Mucosa of descending colon (tissue), 3 donors: ENCODE measurements at places on chromosomes 12 and 14. TPM values are rescaled to one million over a fixed set of nuclear protein-coding genes. Genes with fewer than 3 reads are reported as not detected.

GRCh38 chr12:113990250-113991223 is 24.4 kb upstream of the RBM19 start:
- no peak for DNase-seq

DNA sequence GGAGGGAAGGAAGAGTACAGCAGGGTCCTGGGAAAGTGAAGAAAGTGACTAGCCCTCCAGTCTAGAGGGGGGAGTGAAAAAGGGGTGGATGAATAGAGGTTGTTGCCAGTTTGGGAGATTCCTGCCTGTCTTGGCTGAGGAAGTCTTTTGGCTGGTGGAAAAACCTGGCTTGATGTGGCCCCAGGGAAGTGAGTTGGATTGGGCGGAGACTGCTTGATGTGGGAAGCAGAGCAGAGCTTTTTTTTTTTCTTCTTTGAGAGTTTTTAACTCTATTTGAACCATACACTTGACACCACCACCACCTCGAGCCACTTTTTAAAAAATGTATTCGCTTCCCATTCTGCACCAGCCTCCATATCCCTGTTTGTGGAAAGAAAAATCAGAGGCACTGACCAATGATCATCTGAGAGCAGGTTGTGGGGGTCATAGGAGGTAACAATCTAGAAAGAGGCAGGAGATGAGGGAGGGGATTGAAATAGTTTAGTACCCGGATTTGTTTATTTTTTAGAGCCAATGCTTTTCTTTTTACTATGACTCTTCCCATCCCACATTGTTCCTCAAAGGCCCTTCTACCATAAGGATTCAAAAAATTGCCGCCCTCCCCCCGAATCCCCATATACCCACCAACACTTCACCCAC is 690 bp upstream of the DTX3 start:
- DNase-seq = no peak

DNA sequence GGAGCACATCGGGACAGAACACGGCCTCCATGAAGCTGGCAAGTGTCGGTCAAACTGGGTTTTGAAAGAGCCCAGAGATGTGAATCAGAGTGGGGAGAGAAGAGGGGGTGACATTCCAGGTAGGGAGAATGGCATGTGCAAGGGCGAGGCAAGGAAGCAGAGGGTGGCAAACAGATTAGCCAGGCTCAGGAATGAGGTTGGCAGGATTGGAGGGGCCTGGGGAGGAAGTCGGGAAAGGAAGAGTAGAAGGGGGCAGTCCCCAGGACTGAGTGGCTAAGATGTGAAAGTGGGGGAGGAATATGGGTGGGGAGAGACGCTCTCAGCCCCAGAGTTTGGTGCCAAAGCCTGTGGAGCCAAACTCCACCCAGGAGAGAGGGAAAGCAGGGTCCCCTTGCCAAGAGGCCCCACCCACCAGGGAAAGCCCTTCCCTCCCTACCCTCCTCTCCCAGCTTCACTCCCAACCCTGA is 5.5 kb upstream of the HDAC7 start:
- no peak for DNase-seq

DNA sequence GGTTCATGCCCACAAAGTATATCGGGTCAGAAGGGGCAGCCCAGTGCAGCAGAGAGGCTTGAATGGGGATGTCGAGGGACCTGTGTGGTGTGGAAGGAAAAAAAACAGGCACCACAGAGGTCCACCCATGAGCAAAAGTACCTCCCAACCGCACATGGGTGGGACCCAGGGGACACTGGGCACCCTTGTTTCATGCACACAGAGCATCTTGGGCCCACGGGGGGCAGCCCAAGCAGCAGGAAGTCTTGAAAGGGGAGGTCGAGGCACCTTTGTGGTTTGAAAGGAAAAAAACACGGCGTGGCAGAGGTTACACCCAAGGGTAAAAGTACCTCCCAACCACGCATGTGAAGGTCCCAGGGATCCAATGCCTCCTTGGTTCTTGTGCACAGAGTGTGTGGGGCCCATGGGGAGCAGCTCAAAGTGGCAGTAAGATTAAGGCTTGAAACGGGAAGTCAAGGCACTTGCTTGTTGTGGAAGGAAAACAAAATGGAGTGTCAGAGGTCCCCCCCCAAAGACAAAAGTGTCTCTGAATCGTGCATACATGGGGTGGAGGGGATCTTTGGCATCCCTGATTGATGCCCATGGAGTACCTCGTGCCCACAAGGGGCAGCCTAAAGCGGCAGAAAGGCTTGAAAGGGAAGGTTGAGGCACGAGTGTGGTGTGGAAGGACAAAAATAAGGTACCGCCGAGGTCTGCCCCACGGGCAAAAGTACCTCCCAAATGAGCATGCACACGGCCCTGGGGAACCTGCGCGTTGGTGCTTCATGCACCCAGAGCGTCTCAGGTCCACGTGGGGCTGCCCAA is 575.5 kb downstream of the ALG10 start:
- peak; percentile 9 for DNase-seq

- DNase-seq = no peak
These were observed 279.1 kb downstream of the BTG1 start for GRCh38 chr12:91866566-91866965.

DNA sequence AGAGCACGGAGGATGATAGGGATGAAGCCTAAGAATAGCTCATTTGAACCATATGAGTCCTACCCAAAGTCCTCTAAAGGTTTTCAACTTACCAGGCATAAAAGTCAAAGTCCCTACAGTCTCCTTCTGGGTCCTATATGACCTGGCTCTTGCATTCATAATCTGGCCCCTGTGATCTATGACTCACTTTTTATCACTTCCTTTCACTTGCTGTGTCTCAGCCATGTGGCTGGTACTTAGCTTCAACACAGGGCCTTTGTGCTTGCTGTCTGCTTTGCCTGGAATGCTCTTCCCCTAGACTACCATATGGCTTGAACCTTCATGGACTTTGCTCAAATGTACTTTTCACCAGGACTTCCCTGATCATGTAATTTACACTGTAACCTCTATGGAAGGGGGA is 137.6 kb upstream of the TMTC1 start:
- DNase-seq = no peak

- DNase-seq = no peak
These were observed 286.4 kb upstream of the TMEM132C start for GRCh38 chr12:127980585-127980984.

GRCh38 chr12:15632708-15633107 is 156.5 kb downstream of the EPS8 start:
- no peak for DNase-seq

GRCh38 chr12:93230326-93230720 is 147.4 kb upstream of the NUDT4 start:
- no peak for DNase-seq

DNA sequence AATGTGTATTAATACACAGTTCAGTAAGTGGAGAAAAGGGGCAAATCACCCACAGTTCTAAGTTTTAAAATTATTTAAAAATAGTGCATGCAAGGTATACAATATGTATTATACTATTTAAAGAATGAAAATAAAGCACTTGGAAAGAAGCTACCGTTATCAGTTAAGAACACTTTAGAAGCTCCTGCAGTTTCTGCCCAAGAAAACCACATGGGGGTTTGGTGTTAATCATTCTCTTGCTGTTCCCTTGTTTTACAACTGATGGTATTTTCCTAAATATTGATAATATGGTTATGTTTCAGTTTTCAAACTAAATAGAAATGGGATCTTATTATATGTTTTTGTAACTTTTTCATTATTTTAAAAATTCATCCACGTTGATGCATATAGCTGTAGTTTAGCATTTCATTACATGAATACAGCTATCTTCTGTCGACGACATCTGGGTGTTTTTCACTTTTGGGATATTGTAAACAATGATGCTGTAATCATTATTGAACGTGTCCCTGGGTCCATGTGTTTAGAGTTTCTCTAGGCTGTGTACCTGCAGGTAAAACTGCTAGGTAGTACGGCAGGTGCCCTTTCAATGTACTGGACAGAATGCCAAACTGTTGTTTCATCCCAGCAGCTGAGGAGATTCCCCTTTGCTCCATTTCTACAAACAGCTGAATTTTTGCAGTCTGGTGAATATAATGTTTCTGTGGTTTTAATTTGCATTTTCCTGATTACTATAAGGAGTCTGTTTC is 64.1 kb downstream of the APPL2 start:
- DNase-seq = no peak

GRCh38 chr14:65159281-65160062 is 57.2 kb upstream of the MAX start:
- DNase-seq = no peak

DNA sequence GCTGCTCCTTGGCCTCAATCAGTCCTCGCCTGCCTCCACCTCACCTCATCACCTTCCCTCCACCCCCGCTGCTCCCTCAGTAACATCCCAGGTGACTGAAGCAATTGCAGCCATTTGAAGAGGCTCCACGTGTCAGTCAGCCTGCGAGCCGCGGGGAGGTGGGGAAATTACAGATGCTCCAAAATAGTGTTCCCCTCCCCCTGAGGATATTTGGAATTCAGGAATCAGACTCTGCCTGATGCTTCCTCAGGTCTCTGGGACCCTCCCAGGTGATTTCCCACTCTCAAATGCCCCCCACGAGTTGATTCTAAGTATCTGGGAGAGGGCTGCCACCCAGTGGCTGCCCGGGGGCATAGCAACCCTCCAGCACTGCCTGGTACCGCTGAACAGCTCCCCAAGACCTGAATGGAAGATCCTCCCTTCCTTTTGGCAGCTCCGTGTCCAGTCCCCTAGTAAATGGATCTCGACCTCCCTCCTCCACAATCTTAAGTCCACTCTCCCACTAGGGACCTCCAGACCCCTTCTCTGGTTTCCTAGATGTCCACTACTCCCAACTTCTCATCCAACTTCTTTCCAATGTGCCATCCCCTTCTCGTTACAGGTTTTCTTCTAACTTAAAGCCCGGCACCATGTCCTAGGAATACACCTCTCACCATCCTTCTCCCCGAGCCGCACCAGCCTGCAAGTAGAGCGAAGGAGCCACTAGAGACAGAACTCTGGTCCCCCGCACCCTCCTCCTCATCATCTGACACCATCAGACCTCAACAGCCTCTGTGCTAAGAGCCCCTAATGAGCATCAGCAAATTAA is 1.4 kb upstream of the ASIC1 start:
- DNase-seq = peak; percentile 54

GRCh38 chr14:105074601-105075053 is 9.4 kb upstream of the GPR132 start:
- no peak for DNase-seq

GRCh38 chr12:113333877-113334785 is 778 bp downstream of the SLC8B1 start:
- DNase-seq = peak; percentile 51

DNA sequence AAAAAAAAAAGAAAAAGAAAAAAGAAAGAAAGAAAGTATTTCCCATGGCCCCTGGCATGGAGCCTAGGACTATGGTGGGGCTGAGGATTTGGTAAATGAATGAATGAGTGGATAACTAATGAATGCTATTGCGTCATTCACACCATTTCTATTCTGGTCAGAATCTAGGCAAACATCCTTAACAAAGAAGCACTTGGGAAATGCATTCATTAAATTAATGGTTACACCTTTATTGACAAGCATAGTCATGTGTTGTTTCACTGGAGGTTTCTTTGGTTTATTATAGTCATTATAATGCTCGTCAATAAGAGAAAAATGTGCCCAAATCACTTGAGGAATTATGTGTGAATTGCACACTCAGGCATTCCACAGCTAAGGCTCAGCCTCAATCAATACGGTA is 13.6 kb upstream of the AQP2 start:
- no peak for DNase-seq

DNA sequence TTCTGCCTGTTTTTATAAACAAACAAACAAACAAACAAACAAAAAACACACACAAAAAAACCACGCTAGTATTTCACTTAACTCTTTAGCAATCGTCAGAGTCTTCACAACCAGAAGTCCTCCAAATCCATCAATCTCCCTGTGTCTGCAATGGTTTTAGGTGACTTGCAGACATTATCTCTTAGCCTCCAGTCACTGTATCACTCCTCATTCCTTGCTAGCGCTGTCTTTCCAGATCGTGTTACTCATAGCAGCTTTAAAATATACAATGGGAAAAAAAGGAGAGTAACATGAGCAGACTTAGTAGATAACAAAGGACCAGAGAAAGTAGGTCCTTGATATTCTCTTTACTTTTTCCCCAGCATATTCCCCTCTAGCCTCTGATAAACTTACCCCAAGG is 15.5 kb upstream of the ETNK1 start:
- DNase-seq = no peak

DNA sequence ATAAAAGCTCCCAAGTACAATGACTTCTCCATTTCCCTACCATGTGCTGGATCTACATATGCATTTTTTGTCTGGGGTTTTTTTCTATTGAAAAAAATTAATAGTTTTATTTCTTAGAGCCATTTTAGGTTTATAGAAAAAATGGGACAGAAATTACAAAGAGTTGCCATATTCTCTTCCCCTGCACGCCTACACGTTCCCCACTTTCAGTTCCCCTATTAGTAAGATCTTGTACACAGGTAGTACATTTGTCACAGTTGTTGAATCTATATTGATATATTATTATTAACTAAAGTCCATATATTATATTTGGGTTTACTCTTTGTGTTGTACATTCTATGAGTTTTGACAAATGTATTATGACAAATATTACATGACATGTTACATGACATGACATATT is 35.7 kb downstream of the SIX6 start:
- no peak for DNase-seq

DNA sequence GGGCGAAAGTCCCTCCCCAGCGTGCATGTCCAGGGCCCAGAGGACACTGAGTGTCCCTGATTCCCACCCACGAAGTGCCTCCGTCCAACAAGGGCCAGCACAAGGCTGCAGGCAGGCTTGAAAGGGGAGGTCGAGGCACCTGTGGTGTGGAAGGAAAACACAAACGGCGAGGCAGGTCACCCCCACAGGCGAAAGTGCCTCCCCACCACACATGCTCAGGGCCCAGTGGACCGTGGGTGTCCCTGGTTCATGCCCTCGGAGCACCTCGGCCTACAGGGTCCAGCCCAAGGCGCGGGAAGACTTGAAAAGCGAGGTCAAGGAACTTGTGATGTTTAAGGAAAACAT is 370.4 kb downstream of the ALG10 start:
- DNase-seq = peak; percentile 5

GRCh38 chr12:1777798-1778197 is 42.6 kb upstream of the LRTM2 start:
- DNase-seq = no peak

PLCZ1 gene
- total RNA-seq = not detected

NABP2 gene
- 22.2 TPM for total RNA-seq

ASB2 gene
- 89.1 TPM for total RNA-seq

POTEM gene
- not detected for total RNA-seq

FAM186B gene
- total RNA-seq = 0.63 TPM

CLEC1B gene
- total RNA-seq = not detected

TRMT61A gene
- total RNA-seq = 10.2 TPM

HRK gene
- 0.22 TPM for total RNA-seq

EXOC5 gene
- 69.3 TPM for total RNA-seq

CPSF6 gene
- 57.2 TPM for total RNA-seq

HCAR2 gene
- total RNA-seq = not detected
